ENCODE measurements at places on chromosomes 11 and 22. TPM values are rescaled to one million over a fixed set of nuclear protein-coding genes. Genes with fewer than 3 reads are reported as not detected.

DNA sequence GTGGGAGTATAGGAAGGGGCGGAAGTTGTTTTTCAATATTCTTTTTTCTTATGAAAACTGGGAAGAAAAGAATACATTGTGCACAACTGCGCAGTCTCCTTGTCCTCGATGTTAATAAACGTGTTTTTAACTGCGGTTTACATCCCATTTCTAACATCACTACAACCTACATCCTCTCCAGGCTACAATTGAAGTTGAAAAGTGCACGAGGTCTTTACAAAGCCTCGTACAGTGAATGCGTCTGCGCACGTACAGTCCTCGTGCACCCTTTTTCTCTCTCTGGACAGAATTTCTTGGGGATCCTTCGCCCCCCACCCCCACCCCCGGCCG lies 102.4 kb downstream of the WT1 start:
- DNase-seq: no peak
- no peak overlapping the region for H3K27ac ChIP-seq
- peaks cover 7% of the 10 kb centered on the region for H3K4me1 ChIP-seq
- peaks cover 59% of the 10 kb centered on the region for H3K27me3 ChIP-seq
- H3K4me3 ChIP-seq: peak overlapping the region; percentile 85
- H3K36me3 ChIP-seq: no peaks in the 10 kb centered on the region

GRCh38 chr11:119402470-119402869 lies 20.5 kb downstream of the THY1 start:
- no peak for DNase-seq
- H3K36me3 ChIP-seq: no peaks in the 10 kb centered on the region
- H3K4me1 ChIP-seq: no peaks in the 10 kb centered on the region
- no peak overlapping the region for H3K27ac ChIP-seq
- no peaks in the 10 kb centered on the region for H3K27me3 ChIP-seq

The OTOG gene
- total RNA-seq: not detected

GRCh38 chr11:82105331-82105998 lies 628.2 kb downstream of the FAM181B start:
- no peaks in the 10 kb centered on the region for H3K4me1 ChIP-seq
- no peaks in the 10 kb centered on the region for H3K36me3 ChIP-seq
- H3K4me3 ChIP-seq: no peak overlapping the region

GRCh38 chr22:49492741-49493251 lies 334.9 kb downstream of the BRD1 start:
- DNase-seq: no peak
- H3K4me1 ChIP-seq: peaks cover 4% of the 10 kb centered on the region
- no peaks in the 10 kb centered on the region for H3K36me3 ChIP-seq
- no peak overlapping the region for H3K27ac ChIP-seq
- no peaks in the 10 kb centered on the region for H3K27me3 ChIP-seq
- no peak overlapping the region for H3K4me3 ChIP-seq

The HOATZ gene
- not detected for total RNA-seq

DNA sequence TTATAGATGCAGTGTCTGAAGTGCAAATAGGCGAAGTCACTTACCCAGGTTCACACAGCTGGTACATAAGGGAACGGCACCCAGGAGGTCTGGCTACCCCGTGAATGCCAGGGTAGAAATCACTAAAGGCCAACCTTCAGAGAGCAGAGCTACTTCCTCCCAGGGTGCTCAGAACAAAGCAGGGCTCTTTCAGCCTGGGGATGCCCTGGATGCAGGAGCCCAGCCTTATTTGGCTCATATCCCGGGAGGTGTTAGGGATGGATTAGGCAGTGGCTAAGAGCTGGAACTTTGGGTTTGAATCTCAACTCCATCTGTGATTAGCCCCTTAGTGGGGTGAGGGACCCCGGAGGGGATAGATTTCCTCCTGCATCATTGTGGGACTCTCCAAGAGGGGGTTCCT lies 33.1 kb upstream of the ASPHD2 start:
- H3K27ac ChIP-seq: no peak overlapping the region
- H3K27me3 ChIP-seq: peaks cover 12% of the 10 kb centered on the region
- DNase-seq: no peak
- H3K4me3 ChIP-seq: no peak overlapping the region

DNA sequence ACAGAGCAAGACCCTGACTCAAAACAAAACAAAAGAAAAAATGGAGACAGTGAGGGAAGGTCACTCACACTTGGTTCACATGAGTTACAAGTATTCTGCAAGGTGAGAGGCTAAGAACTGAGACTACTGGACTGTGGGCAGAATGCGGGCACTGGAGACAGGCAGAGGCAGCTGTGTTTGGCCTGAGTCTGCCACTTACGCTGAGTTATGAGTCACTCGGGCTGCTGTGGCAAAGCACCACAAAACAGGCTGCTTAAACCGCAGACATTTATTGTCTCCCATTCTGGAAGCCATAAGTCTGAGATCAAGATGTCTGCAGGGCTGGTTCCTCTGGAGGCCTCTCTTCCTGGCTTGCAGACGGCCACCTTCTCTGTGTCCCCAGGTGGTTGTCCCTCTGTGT lies 122.8 kb downstream of the SHANK2 start:
- H3K4me3 ChIP-seq: no peak overlapping the region
- no peak for DNase-seq
- H3K27me3 ChIP-seq: peaks cover 22% of the 10 kb centered on the region
- peaks cover 2% of the 10 kb centered on the region for H3K36me3 ChIP-seq

GRCh38 chr11:95231881-95232605 lies 1.0 kb upstream of the SESN3 start:
- H3K4me3 ChIP-seq: no peak overlapping the region
- no peaks in the 10 kb centered on the region for H3K36me3 ChIP-seq
- no peak overlapping the region for H3K27ac ChIP-seq
- no peaks in the 10 kb centered on the region for H3K27me3 ChIP-seq
- peaks cover 34% of the 10 kb centered on the region for H3K4me1 ChIP-seq
- peak; percentile 58 for DNase-seq

The MYBPC3 gene
- not detected for total RNA-seq

- H3K4me1 ChIP-seq: peaks cover 3% of the 10 kb centered on the region
- no peak overlapping the region for H3K4me3 ChIP-seq
- H3K36me3 ChIP-seq: no peaks in the 10 kb centered on the region
- H3K27ac ChIP-seq: peak overlapping the region; percentile 21
- no peak for DNase-seq
Measured at GRCh38 chr11:60875366-60876167, 8.2 kb downstream of the ZP1 start.

- no peaks in the 10 kb centered on the region for H3K36me3 ChIP-seq
- no peak overlapping the region for H3K4me3 ChIP-seq
- H3K4me1 ChIP-seq: peaks cover 41% of the 10 kb centered on the region
- DNase-seq: no peak
Measured at GRCh38 chr11:3826721-3827120, 14.0 kb downstream of the RHOG start.

The MUC5B gene
- not detected for total RNA-seq

The FKBP2 gene
- 27.4 TPM for total RNA-seq

All from T-helper 17 cell (primary cell).